Effector CD4-positive, alpha-beta T cell (primary cell): ENCODE measurements at places on chromosomes 1 and 21.

GRCh38 chr1:108830119-108831008 is 26.5 kb downstream of the AKNAD1 start:
- DNase-seq, result no peak

GRCh38 chr1:11787251-11787803 is 18.4 kb downstream of the MTHFR start:
- no peak for DNase-seq

DNA sequence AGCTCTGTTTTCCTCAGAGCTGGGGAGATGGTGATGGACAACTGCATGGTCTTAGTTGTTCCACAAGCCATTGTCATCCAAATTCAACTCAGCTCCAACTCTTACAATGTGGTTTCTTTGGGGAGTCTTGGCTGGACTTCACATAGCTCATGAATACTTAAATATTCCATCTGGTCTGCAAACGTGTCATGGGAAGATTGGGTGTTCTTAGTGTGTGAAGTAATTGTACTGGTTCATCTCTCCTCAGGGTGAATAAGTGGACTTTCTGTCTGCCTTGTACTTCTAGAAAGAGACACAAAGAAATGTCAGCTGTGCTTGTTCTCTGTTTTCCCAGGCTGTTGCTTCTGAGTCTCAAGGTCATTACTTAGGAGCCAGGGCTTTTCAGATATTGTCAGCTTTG is 106.6 kb downstream of the VPS13D start:
- DNase-seq, result no peak

- DNase-seq, result no peak
Measured at GRCh38 chr21:32048353-32048752, 175.5 kb downstream of the HUNK start.

DNA sequence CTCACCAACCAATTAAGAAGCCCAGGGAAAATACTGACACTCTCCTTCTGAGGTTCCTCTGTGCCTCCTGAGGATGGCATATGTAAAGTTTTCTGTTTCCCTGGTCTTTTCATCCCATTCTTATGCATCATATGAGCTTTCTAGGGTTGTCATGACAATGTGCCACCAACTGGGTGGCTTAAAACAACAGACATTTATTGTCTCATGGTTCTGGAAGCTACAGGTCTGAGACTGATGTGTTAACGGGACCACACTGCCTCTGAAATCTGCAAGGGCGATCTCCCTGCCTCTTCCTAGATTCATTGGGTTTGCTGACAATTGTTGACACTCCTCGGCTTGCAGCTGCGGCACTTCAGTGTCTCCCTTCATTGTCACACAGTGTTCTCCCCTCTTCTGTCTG is 308.4 kb downstream of the RGS7 start:
- no peak for DNase-seq

GRCh38 chr1:42922687-42923366 is 35.8 kb downstream of the SLC2A1 start:
- DNase-seq, result peak; percentile 42

DNA sequence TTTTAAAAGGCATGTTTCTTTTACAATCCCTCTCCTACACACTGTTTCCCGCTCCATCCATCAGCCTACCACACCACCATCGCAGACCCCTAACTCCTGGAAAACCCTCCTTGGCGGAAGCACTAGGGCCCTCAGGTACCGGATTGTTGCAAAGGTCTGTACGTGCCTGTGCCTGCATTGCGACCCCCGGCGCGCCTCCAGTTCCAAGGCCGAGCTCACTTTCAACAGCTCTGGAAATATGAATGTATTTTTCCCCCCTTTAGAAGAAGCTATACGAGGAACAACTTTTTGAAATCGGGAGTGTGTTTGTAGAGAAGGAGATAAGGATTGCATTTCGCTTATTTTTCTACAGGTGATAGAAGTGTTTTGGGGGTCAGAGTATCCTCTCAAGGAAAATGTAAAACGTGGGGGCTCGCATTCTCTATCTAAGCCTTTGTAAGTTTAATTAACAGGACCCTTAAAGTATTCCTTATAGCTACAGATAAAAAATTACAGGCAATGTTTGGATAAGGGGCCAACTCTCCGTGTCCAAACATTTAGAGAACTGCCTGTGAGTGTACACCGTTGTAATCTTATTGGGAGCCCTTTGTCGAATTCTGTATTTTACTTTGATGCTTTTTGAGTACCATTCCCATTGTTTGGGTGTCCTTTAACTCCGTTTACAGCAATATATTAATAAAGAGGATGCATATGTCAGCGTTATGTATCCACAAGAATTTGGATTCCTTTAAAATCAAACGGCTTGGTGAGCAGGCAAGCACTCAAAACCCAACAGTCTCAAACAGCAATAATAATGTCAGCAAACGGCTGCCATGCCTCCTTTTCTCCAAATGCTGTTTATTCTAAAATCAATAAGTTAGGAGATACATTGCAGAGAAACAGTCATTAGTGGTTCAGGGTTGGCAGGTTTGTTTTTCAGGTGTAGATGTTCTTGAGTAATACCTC is 5.9 kb downstream of the PRRX1 start:
- DNase-seq, result no peak

- no peak for DNase-seq
Measured at GRCh38 chr1:46692811-46693770, 21.4 kb downstream of the TEX38 start.

DNA sequence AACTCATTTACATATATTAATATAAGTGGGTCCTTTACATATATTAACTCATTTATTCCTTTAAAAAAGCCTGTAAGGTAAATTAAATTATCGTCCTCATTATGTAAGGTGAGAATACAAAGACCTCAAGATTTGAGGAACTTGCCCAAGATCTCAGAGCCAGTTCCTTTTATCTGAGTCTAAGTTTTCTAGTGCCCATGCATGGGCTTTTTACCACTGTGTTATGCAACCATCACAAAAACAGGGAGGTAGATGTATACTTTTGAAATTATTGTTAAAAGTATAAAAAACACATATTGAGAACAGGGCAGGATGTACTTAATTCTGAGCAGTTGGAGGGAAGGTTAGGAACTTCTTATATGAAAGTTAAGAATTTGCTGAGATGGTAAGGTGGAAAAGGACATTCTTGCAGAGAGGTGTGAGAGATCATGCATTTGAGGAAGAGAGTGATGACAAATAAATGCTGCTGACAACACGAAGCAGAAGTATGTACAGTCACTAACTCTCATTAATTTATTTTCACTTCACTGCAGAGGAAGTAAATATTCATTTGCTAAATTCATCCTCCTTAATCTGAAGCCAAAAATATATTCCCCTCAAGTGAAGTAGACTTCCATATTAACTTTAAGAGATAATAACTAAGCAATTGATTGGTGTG is 28.9 kb upstream of the LYPLAL1 start:
- DNase-seq, result no peak

DNA sequence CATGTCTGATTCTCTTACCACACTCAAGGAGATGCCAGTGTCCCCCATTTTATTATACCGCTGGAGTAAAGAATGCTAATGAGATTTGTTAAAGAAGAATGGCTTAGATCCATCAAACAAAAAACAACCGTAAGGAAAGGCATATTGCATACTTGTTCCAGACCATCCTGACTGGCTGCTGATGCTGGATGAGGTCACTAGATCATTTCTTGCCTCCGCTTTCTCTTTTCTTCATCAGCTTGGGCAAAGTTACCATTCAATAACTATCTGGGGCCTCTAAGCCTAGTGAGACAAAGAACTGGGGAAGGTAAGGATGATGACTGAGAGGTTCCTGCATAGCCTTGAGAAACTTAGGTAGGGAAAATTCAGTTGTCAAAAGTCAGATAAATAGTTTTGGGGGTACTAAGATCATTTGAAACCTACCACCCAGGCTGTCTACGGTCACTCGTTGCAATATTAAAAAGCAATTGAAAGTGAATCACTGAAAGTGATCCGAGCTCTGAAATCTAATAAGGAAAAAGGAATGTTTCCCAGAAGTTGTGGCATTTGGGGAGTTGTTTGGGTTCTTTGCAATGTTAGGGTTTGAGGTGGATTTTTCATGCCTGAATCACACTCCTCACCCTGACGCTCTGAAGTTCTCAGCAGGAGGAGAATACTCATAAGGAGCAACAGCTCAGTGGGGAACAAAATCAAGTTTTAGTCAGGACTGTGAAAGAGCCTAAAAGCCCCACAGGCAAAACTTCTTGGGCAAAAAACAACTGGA is 176.8 kb downstream of the HHIPL2 start:
- DNase-seq, result no peak

GRCh38 chr1:32273391-32274208 is 18.3 kb upstream of the HDAC1 start:
- peak; percentile 82 for DNase-seq

DNA sequence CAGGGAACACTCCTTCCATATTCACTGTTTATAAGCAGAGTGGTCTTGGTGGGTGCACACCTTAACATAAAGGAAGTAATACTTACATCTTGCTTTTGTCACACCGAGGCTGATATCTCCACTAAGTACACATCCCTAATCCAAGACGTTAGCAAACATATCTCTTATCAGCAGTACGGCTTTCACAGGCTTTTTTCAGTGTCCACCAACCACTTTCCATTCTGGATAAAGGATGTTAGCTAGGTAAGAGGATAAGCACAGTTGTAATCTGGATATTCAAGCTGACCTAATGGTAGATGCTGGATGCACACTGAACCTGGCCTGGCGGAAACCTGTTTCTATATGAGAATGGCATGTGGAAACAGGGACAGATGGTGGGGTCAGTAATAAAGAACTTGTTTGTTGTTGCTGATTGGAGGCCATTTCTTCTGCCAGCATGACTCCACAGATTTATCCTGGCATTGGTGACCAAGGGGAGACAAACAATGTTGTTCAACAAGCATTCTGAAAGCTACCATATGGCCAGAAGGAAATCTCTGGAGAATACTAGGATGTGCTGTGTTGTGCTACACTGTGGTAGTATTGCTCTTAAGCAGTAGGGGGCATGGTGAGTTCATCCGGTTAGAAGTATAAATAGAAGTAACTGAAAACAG is 416.4 kb downstream of the PTBP2 start:
- no peak for DNase-seq

- DNase-seq, result no peak
Measured at GRCh38 chr1:153485863-153486262, 25.4 kb upstream of the S100A7 start.

DNA sequence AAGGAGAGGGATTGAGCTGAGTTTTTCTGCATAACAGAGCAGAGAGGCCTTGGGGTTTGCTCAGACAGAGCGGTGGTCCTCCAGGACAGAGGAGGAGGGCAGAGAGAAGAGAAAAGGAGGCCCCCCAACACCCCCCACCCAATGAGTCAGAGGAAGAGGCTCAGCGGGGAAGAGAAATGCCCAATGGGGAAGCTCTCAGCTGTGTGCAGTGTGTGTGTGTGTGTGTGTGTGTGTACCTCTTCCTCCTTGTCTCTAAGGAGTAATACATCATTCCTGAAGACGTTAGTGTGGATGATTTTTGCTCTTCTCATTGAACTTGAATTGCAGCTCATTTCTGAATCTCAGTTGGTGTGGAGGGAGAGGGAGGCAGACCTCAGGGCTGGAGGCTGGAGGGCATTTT is 8.7 kb downstream of the TMPRSS3 start:
- DNase-seq, result no peak

DNA sequence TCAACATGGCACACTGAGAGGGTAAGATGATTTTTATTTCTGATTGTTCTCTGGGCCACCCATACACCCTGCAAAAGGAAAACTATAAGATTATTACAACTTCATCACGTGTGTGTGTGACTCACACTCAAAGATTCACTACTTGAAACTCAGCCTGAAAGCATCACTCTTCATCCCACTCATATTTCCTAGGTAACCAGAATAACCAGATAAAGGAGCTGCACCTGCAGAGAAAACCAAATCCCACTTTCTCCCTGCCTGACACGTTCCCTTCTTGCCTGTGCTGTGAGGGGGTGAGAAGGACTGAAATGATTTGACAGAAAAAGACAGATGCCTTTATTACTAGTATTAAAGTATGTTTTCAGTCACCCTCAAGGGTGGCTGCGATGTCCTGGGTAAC is 131.6 kb downstream of the TGFBR3 start:
- no peak for DNase-seq

DNA sequence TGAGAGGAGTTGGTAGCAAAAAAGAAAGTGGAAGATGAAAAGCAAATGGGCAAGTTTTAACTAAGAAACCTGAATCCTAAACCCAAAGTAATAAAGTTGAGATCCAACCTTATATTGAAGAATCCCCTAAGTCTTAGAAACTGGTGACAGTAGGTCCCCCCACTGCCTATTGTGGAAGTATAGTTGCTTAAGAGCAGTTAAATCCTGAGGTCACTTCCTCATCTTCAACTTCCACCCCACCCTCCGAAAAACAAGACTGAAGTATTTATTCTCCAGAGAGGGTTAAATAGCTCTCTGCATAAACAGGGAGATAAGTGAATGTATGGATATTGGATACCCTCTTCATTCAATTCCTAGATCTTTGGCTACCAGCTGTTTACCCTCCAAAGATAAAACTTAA is 3.3 kb upstream of the DSTYK start:
- no peak for DNase-seq

- DNase-seq, result no peak
Measured at GRCh38 chr1:178947677-178947981, 76.8 kb upstream of the ANGPTL1 start.

DNA sequence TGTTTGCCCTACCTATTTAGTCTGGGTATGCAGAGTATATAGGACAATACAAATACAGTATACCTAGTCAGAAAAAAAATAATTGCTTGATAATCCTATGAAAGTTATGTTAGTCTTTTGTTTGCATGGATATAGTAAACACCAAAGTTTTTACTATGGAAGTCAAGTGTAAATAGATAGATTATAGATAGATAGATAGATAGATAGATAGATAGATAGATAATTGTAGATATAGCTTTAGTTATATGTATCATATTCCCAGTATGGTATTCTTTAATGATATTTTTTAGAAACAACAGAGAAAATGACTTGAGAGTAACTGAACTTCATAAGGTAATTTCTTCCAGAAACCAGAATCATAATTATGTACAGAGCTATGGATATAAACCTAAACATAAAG is 158.2 kb downstream of the NCAM2 start:
- no peak for DNase-seq

DNA sequence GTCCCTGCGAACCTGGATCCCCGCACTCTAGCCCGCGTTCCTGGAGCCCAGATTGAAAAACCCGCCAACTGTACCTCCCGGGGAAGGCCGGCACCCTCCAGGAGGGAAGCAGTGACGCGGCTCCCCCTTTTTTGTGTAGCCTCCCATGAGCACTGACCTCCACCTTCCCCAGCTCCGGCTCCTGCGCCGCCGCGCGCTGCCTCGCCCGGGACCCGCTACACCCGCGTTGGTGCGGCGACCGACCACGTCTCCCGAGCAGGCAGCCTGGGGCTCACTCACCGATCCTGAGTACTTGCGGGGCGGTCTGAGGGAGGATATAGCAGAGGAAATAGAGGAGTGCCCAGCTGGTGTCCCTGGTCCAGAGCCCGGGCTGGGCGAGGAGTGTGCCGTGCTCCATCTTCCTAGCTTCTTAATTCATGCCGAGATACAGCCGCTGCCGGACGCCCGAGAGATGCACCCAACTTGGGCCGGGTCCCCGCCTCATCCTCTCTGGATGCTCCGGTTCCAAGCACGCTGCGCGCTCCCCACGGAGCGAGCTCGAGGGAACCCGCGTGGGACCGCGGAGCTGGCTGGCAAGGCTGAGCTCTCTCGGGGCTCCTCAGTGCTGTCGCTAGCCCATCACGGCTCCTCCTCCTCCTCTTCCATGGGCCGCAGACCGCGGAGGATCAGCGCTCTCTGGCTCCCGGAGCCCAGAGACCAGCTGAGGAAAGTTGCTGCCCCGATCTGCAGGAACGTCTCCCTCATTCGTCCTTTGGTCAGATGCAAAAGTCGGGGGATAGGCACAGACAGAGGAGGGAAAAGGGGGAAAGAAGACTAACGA is 482 bp downstream of the GRIK1 start:
- DNase-seq, result no peak
